IPS DF 19.7 (cell line): ENCODE measurements at places on chromosomes 2 and 18.

DNA sequence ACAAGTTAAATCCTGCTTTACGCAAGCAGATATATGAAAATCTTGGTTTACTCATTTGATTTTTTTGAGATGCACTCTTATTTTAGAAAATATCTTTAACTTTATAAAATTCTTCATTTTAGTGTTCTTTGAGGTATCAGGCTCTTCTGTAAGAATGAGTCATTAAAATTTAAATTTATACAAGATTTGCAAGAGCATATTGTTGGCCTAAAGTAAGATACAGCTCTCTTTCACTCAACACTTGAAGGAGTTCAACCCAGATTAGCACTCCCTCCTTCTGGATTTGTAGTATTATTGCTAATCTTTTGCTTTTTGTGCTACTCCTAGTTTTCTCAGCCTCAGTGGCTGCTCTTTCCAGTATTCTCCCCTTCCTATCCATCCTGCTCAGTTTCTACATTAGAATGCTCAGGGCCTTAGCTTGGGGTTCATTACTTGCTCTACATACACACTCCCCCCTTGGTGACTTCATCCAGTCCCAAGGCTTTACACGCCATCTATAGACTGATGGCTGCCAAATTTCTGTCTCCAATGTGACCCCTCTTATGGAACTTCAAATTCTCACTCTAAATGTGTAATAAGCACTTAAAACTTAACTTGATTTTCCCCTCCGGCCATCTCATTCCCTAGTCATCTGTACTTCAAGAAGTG lies 425.3 kb upstream of the FANCL start:
- DNase-seq, result no peak

- DNase-seq, result no peak
These were observed 58.1 kb downstream of the CLASP1 start for GRCh38 chr2:121591199-121591598.

- DNase-seq, result no peak
These were observed 12.4 kb downstream of the ASB1 start for GRCh38 chr2:238438856-238439849.

DNA sequence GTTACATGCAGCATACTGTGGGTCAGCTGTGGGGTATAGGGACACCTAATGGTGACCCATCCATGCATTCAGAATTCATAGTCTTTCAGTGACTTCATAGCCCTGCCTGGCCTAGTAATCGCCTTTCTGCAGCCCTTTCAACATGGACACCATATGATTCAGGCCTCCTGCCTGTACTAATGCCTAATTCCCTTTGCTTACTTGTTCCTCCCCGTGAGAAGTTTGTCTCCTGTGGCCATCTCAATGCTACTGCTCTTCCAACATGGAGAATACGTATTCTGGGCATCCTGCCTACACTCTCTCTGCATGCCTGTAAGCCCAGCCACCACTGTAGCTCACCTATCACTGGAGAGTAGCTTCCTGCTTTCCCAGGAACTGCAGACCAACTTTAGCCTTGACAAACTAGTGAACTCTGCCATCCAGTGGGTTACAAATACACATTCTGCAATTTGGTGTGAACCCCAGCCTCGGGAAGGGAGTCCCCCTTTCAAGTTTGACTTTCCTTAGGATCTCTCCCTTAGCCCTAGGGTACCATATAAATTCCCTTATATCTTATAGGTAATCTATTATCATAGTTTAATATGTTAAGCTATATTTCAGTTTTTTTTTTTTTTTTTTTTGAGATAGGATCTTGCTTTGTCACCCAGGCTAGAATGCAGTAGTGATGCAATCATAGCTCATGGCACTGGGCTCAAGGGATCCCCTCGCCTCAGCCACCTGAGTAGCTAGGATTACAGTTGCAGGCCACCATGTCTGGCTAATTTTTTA lies 22.3 kb downstream of the M1AP start:
- no peak for DNase-seq

GRCh38 chr2:170882758-170883157 lies 46.3 kb upstream of the GORASP2 start:
- DNase-seq, result no peak
